ENCODE measurements at places on chromosomes 1 and 21.

- DNase-seq: no peak
Observed at GRCh38 chr21:42629933-42630589, 23.4 kb upstream of the PDE9A start.

DNA sequence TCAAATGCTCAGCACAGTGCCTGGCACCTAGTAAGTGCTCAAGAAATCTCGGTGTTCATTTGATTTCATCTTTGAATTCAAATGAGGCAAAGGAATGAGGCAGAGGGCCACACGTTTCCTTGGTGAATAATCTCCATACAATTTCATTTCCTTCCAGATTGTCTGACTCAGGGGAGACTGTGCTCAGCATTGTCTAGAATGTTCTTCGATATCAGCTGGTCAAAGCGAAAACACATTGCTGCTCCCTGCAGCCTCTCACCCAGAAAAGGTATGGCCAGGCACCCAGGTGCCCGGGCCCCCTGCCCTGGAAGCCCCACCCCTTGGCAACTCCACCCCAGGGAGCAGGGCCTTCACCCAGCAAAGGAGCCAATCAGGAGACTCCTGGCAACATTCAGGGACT is 55.8 kb downstream of the FBXO2 start:
- no peak for DNase-seq

- no peak for DNase-seq
Observed at GRCh38 chr1:184790642-184791549, 36.2 kb upstream of the EDEM3 start.

- DNase-seq: no peak
Observed at GRCh38 chr1:88169139-88169538, 514.9 kb upstream of the PKN2 start.

DNA sequence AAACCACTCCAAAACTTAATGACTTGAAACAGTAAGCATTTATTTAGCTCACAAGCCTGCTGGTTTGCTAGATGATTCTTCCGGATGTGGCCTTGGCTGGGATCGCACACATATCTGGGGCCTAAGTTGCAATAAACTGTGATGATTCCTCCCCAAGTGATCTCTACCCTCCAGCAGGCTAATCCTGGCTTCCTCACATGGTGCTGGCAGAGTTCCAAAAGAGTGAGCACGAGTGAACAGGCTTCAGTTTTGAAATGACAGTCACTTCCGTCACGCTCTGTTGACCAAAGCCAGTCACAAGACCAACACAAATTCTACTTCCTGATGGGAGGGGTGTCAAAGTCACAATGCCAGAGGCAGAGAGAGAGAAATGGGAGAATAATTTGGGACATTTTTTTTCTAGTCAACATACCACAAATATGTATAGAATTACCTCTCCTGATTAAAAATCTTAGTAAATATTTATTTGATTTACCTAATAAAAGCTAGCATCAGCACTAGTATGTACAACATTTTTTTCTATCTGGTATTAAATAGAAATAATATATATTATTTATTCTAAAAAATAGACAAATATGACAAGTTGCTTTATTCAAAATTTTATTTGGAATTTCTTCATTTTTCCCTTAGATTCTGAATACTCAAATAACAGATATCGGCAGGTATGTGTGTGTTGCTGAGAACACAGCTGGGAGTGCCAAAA is 292.7 kb downstream of the TPR start:
- DNase-seq: no peak

- no peak for DNase-seq
Observed at GRCh38 chr1:236009857-236010256, 55.0 kb downstream of the NID1 start.

GRCh38 chr1:182268669-182269068 is 122.9 kb downstream of the GLUL start:
- no peak for DNase-seq

DNA sequence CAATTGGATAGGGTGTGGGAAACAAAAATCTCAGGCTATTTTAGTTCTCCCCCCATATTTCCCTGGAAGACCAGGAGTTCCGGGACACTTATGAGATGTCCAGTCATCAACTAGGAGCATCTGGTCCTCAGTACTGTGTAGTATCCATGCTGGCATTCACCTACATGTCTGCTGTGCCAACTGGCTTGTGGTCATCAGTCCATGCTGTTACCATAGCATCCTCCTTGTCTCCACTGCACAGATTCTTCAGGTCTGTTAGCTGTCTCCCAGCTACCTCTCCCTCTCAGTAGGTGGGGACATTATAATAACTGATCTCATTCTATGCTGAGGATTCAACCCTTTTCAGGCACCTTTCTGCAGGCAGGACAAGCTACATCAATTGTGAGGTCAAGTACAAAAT is 302.9 kb downstream of the BARHL2 start:
- DNase-seq: no peak

- DNase-seq: no peak
Observed at GRCh38 chr1:56390232-56390867, 189.0 kb downstream of the PLPP3 start.

Measured in stimulated activated naive CD4-positive, alpha-beta T cell (primary cell).